ENCODE measurements at places on chromosomes 5 and 9.

- no peak for DNase-seq
Observed at GRCh38 chr9:444528-444927, 229.9 kb downstream of the DOCK8 start.

- no peak for DNase-seq
Observed at GRCh38 chr5:172119921-172120688, 67.9 kb downstream of the STK10 start.

DNA sequence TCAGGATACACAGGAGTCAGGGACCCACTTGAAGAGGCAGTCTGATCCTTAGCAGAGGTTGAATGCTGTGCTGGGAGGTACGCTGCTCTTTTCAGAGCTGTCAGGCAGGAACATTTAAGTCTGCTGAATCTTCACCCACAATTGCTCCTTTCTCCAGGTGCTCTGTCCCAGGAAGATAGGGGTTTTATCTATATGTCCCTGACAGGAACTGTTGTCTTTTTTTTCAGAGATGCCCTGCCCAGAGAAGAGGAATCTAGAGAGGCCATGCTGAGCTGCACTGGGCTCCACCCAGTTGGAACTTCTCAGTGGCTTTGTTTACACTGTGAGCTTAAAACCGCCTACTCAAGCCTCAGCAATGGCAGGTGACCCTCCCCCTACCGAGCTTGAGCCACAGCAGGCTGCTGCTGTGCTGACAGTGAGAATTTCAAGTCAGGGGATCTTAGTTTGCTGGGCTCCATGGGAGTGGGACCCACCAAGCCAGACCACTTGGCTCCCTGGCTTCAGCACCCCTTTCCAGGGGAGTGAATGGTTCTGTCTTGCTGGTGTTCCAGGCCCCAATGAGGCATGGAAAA lies 169.0 kb downstream of the FBXL17 start:
- DNase-seq, result no peak

DNA sequence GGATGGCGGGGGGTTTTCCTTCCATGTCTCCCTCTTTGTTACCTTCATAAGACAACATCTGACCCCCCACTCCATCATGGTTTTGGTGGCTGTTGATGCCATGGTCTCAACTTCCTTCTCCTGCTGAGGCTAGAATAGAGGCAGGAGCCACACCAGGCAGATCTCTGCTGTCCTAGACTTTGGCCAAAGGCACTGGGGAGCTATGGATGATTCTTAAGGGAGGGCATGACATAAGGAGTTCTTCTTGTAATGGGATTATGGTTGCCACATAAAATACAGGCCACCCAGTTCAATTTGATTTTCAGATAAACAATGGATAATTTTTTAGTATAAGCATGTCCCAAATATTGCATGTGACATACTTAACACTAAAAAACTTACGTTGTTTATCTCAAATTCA lies 52.2 kb upstream of the IER5L start:
- DNase-seq, result no peak

DNA sequence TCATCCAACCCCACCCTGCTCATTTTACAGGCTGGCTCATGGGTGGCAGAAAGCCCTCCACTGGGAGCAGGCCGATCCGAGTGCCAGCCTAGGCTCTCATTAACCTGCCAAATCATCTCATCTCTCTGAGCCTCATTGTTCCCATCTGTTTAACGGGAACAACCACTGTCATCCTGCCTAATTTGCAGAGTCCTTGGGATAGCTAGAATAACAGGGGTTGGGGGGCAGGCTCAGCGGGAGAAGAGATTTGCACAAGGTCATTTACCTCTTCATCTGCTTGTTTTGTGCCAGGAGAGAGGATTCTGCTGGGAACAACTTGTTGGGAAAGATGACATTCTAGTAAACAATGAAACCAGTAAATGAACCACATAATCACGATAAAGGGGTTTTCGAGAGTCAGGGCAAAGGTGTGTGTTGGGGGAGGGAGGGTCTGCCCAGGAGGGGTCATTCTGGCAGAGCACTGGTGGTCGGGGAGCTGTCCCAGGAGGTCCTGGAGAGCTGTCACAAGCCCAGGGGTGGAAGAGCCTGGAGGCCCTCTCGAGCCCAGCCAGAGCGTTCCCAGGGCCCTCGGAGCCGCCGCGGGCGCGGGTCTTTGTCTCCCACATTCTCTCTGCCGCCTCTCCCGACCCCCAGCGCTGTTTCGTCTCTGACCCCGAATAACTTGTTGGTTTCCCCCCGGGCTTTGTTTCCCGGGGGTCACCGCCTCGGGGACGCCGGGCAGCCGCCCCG lies 22.8 kb upstream of the NDST1 start:
- no peak for DNase-seq

DNA sequence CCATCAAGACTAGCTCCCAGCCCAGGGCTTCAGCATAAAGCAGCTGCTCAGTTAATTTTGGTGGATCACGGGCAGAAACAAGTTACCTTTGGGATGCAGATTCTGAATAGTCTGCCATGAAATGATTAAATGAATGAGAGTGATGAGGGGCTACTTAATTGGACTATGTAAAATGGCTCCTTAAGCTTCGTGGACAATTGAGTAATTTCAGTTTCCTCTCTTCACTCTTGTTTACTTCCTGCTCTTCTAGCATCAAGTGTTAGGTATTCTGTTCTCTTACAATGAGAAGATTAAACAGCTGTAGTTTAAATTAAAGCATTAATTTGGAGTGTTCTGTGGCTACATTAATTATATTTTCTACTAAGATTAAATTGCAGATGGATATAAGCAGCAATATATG lies 28.1 kb downstream of the PIK3R1 start:
- no peak for DNase-seq

DNA sequence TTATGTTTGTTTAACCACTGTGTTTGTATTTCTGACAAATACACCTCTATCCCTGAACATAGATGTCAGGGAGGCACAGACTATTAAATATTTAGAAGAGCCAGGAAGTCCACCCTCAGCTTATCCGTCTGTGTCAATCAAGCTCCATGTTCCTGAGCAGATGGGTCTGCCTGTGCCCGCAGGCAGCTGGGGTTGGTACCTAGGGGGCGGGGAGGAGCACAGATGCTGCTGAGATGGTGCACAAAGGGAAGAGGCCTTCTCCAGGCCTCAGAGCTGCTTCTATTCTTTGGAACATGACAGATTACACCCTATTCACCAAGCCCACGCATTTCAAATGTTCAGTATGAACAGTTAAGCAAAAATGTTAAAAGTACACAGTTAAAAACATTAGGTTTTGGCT lies 142.1 kb downstream of the EPB41L4A start:
- no peak for DNase-seq

DNA sequence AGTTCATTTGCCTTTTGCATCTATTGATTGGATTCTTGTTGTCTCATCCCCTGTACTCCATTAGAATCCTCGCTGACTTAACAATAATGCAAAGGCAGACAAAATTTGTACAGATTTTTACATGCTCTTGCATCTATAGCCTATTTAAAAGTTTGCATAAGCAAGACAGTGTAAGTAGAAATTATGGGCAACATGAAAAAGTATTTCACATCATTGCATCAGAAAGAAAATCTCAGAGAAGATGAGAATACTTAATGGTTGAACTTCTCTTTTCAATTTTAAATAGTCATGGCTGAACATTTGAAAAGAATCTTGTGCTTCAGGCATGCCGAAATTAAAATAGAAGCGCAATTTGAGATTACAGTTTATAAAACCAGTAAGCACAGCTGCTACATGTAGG lies 226.4 kb downstream of the EFNA5 start:
- no peak for DNase-seq

DNA sequence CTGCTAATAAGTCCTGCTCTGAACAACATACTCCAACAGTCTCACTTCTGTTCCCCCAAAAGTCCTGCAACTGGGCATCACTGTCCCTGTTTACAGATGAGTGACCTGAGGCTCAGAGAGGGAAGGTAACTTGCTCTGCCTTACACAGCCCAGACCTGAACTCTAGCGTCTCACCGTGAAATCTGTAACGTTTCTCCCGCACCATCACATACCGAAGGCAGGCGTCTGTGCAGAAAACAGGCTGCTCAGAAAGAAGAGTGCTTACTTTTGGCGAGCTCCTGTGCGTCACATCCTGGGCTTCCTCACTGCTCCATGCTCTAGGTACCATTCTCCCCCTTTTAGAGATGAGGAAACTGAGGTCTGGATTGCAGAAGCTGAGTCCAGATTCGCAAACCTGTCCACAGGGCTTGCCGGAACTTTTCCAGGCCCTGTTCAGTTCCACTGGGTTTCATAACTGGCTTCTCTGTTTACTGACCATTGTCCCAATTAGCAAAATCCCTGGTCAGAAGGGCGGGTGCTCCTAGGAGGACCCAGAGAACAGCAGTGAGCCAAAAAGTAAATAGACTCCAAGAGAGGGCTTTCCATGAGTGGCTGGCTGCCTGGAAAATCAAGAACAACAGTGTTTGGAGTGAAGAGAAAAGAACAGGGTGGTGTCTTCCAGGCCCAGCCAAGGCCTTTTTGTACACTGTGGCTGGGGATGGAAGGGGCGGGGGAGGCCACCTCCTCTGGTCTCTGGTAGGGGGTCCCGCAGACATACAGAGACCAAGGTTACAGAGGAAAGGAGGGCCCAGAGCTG lies 27.1 kb downstream of the GSN start:
- peak; percentile 73 for DNase-seq

GRCh38 chr9:26181836-26182235 lies 503.6 kb upstream of the TUSC1 start:
- no peak for DNase-seq

Data from left cardiac atrium (tissue), 4 donors.